SJCRH30 (cell line): ENCODE measurements at places on chromosomes 12 and 14. TPM values are rescaled to one million over a fixed set of nuclear protein-coding genes. Genes with fewer than 3 reads are reported as not detected.

The LHX5 gene
- not detected in 2 replicates for total RNA-seq

The SLC17A8 gene
- total RNA-seq, result 0.08 TPM in 1 of 2 replicates, not detected in the other

The RAD9B gene
- 1.1 and 2.7 TPM in 2 replicates for total RNA-seq

The DLST gene
- 41.6 and 49.8 TPM in 2 replicates for total RNA-seq

The TAS2R30 gene
- total RNA-seq, result 1.7 and 3.6 TPM in 2 replicates

The PIP4K2C gene
- 170 and 171 TPM in 2 replicates for total RNA-seq

The HEATR5A gene
- 15.5 and 20.6 TPM in 2 replicates for total RNA-seq

GRCh38 chr14:52020161-52020714, 30.9 kb downstream of the RTRAF start:
- H3K36me3 ChIP-seq, result no peaks in the 10 kb centered on the region
- H3K4me3 ChIP-seq, result no peak overlapping the region
- DNase-seq, result no peak
- H3K27ac ChIP-seq, result no peak overlapping the region
- no peaks in the 10 kb centered on the region; the same call in 1 of the 2 replicates for H3K27me3 ChIP-seq
- H3K4me1 ChIP-seq, result no peaks in the 10 kb centered on the region

- H3K4me1 ChIP-seq, result no peaks in the 10 kb centered on the region
- DNase-seq, result no peak
- no peak overlapping the region for H3K4me3 ChIP-seq
- H3K27ac ChIP-seq, result no peak overlapping the region
- no peaks in the 10 kb centered on the region for H3K36me3 ChIP-seq
Observed at GRCh38 chr14:105733081-105734065, 207.0 kb downstream of the TMEM121 start.

DNA sequence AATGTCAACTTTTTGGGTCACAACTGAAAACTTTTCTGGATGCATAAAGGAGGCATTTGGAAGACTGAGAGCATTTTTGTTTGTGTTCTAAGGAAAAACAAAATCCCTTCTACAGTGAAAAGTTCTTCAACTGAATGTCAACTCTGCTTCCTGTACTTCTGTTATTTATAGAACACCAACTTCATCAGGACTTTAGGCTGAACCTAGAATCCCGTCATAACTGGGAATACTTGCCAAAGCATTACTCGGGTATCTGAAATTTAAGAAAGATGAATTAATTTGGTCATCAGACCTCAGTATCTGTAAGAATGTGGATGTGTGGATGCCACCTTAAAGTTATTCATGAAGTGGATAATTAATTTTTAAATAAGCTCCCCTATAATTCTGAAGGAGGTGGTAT, 73.2 kb downstream of the FERMT2 start:
- no peaks in the 10 kb centered on the region for H3K27me3 ChIP-seq
- H3K4me3 ChIP-seq, result no peak overlapping the region
- H3K36me3 ChIP-seq, result peaks cover 30% of the 10 kb centered on the region

- no peaks in the 10 kb centered on the region for H3K36me3 ChIP-seq
- peaks cover 25% of the 10 kb centered on the region for H3K4me1 ChIP-seq
- peak; percentile 95 for DNase-seq
- H3K27me3 ChIP-seq, result no peaks in the 10 kb centered on the region
Observed at GRCh38 chr12:712172-712863, 40.1 kb upstream of the WNK1 start.
